Stimulated activated CD4-positive, alpha-beta T cell treated with anti-CD3 and anti-CD28 coated beads, Interleukin-2, amount 100 ng/mL, for 24 hours (primary cell): ENCODE measurements at places on chromosomes 5 and 9.

DNA sequence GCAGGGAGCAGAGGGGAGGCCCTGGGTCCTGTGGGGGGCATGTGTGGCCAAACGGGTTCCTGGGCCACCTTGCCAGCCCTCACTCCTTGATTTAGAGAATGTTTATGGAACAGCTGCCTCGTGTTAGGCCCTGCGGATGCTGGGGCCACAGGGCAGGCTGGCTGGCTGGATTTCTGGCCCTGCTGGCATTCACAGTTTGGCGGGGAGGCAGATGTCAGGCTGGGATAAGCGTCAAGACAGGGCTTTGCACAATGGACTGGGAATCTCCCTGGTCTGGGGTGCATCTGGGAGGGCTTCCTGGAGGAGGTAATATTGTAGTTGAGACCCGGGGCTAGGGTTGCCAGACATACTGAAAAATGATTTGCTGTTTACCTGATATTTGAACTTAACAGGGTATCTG lies 13.8 kb downstream of the NCS1 start:
- DNase-seq, result no peak

GRCh38 chr9:91567642-91568274 lies 144.1 kb upstream of the NFIL3 start:
- DNase-seq, result no peak

GRCh38 chr5:91977579-91977978 lies 594.5 kb upstream of the ARRDC3 start:
- DNase-seq, result no peak

DNA sequence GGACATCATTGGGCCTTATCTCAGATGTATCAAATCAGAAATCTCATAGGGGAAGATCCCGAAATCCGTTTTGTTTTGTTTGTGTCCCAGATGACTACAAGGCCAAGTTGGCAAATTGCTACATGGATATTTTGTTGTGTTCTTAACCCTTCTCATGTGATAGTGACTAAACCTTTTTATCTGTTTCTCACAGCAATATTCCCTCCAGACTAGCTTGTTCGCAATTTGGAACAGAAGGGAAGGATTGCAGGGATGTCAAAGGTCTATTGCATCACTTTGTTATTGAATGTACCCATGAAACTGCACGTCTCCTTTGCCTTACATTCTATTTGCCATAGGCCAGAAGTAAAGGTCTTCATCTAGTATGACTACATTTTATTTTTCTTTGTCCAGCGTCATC lies 453.9 kb downstream of the NFIB start:
- no peak for DNase-seq

DNA sequence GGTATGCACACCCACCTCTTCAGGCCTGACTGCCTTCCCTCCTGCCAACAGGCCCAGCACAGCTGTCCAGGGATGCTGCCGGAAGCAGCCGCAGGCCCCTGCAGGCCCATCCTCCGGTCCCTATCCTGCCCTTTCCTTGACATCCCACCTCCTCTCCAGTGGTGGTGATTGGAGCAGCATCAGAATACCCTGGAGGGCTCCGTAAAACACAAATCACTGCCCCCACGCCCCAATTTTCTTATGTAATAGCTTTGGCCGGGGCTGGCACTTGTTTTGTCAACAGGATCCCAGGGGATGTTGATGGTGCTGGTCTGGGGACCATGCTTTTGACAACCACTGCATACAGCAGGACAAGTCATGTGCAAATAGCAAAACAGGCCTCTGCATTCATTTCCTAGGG lies 274.5 kb downstream of the GADD45G start:
- DNase-seq, result no peak

- no peak for DNase-seq
These were observed 576.4 kb upstream of the SGCD start for GRCh38 chr5:155750571-155750970.

DNA sequence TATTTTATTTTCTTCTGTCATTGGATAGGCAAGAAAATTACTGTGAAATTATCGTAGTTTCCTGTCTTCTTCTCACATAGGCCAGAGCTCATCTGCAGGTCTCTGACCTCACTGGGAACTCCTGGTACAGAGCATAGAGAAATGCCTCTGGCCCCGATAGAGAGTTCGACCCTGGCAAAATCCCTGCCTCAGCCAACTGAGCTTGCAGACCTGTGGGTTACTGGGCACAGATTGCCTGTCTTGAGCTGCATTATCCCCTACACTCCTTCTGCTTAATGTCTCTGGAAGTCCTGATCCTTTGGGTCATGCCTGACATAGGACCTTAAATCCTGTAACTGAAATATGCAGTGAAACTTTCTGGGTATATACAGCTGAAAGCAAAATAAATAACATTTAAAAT lies 439.3 kb upstream of the CTNND2 start:
- no peak for DNase-seq

GRCh38 chr5:94577466-94578245 lies 40.7 kb downstream of the KIAA0825 start:
- no peak for DNase-seq

DNA sequence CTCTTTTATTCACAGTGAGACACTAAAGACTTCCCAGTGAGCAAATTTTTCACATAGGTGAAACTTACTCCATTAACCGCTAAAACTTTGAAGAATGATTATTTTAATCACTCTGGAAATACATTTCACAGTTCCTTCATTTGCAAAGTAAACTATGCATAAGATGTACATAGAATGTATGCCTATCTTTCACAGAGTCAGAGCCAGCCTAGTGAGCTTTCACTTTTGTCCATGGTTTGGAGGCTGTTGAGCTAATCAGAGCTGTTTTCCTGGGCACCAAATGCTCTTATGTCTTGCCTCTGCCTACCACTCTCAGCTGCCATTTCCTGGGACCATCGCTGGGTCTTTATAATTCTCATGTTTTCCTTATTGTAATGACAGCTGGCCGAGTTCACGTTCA lies 67.3 kb downstream of the PDE8B start:
- no peak for DNase-seq

DNA sequence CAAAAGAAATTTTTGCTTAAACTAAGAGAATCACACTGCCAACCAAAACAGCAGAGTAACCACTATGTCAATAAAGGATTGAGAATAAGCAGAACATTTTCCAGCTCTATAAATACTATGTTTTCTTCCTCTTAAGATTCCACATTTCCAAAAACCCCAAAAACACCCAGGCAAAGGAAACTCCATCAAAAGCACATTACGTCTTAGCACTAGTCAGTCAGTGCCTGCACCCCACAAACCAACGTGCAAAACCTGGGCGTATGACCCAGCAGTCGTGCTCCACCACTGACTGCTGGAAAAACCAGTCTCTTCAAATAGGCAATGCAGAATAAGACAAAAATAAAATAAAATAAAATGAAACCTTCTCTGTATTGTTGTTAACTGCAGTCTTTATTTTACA lies 85.3 kb downstream of the GNAQ start:
- no peak for DNase-seq

DNA sequence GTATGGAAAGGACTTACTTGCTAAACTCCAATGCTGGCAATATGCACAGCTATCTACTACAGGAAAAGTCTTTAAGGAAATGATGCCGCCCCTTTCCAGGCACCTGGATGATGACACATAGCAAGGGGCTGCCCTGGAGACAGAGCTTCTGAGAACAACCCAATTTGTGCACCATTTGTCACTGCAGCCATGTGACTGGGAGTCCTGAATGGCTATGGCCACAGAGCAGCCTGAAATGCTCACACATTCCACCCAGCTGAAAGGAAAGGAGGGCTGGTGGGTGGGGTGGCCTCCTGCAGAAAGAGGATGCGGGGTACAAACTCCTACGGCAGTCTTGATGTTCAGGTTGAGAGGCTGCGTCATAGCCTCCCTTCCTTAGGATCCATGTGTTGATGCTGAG lies 70.1 kb upstream of the FSTL4 start:
- no peak for DNase-seq

DNA sequence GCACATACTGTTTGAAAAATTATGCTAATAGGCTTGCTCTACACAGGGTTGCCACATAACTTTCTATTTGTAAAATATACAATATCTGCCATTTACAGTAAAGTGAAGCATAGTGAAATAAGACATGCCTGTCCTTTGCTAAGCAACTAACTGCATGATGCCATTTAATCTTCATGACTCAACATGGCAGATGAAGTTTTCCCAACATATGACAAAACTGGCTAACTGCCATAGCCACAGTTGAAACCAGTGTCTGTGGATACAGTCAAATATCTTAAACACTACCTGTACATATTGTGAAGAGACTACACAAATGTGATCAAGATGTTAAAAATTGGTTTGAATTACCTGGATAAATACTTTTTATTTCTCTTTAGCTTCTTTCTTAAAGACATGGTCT lies 3.1 kb upstream of the DMAC1 start:
- DNase-seq, result no peak

DNA sequence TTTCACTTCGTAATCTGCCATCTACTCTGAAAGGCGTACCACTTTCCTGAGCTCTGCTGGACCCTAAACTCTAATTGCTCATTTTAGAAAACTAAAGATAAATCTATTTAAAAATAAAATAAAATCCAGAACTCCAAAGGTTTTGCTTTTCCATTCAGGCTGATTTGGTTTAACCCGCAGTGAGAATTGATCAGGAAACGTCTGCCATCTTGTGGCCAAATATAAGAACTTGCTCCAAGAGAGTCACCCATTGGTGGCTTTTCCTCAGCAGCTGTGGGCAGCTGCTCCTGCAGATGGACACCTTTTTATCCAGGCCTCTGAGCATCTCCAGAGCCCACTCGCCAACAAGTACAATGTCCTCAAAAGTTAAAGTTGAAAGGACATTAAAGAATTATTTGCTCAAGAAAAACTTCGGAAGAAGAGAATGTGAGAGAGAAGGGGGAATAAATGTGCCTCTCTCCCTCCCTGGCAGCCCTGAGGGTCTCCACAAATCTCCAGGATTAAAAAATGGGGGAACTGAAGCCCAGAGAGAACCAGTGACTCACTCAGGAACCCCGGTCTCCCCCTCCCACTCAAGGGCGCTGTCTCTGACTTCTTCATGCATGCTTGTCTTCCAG lies 4.1 kb downstream of the SAXO1 start:
- no peak for DNase-seq

DNA sequence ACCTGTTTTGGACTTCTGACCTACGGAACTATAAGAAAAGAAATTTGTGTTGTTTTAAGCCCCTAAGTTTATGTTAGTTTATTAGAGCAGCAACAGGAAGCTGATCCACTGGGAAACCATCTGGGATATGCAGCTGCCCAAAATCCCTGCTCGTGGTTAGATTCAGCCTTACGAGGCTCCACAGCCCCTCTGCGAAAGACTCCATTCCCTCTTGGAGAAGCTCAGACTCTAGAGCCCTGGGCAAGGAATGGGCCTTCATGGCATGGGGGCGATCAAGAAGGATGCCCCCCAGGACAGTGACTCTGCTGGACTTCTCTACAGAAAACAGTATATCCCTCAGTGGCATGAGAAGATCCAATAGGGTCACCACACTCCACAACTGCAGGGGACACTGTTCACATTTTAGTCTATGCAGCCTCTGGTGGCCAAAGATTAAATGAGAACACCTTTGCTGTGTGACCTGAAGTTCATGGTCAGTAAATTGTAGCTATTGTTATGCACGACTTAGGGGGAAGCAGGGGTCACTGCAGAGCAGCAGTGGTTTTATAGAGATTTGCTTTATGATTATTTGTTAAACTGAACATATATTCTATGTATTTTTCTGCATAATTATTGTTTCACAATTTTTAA lies 21.1 kb downstream of the IRF1 start:
- DNase-seq, result no peak
